Astrocyte of the hippocampus (primary cell): ENCODE measurements at places on chromosomes 3 and 15.

DNA sequence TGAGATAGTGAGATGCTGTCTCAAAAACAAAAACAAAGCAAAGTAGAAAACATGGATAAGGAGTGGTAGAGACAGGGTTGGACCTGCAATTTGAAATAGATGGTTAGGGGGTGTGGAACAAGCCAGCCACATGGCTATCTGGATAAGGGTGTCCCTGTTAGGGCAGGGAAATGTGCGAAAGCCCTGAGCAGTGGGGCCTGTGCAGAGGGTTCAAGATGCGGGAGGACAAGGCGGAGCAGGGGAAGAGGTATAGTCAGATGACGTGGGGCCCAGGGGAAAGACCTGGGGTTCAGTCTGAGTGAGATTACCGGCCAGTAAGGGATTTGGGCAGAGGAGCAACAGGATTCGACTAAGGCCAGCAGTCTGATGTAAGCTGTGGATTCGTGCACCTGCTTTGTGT, 18.4 kb upstream of the NR2E3 start:
- DNase-seq: no peak

DNA sequence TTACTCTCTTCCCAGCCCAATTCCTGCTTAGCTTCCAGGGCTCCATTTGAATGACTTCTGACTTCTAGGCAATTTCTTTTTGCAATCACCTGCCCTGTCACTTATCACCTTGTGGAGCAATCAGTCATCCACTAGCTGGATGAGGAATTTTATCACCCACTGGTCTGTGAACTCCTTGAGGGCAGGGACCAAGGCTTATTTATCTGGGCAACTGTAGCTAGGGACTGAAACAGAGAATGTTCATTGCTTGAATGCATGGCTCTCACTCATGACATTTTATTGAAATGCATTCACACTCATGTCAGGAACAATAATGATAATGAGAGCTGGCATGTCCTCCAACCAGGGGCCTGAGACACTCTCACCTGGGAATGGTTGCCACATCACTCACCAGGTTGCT, 15.5 kb downstream of the TNFAIP8L3 start:
- DNase-seq: no peak

DNA sequence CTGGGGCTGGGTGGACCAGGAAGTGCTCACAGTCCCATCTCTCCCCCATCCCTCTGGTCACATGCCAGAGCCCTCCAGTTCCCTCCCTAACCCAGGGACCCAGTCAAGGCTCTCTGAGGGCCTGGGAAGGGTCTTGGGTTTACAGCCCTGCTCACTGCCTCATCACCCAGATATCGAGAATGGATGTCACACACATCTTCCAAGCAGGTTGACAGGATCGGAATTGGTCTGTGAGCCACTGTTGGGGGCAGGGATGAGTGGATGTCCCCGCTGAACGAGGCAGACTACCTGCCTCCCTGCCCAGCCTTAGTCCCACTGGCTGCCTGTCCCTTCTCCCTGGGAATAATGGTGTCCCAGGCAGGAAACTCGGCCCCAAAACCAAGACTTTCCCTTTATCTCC, 20.0 kb upstream of the GOLGA6C start:
- no peak for DNase-seq

DNA sequence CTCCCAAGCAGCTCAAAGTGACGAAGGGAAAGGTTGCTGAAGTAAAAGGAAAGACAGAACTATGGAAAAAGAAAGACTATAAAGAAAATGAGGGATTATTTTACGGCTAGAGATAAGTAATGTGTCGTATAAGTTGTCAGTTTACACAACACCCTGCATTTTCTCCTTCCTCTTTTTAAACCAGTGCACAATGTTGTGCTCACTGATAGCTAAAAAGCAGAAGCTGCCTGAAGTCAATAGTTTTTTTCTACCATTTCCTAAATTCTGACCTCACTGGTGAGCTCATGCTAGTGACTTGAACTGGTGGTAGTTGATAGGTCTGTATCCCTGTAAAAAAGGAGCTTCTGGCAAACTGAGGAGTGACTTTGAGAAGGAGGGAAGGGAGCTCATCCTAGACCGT, 368.6 kb upstream of the GBE1 start:
- no peak for DNase-seq

- DNase-seq: no peak
These were observed 701.3 kb downstream of the EPHA3 start for GRCh38 chr3:89808680-89809197.

- DNase-seq: no peak
These were observed 66.9 kb upstream of the CSPG5 start for GRCh38 chr3:47645551-47645950.

DNA sequence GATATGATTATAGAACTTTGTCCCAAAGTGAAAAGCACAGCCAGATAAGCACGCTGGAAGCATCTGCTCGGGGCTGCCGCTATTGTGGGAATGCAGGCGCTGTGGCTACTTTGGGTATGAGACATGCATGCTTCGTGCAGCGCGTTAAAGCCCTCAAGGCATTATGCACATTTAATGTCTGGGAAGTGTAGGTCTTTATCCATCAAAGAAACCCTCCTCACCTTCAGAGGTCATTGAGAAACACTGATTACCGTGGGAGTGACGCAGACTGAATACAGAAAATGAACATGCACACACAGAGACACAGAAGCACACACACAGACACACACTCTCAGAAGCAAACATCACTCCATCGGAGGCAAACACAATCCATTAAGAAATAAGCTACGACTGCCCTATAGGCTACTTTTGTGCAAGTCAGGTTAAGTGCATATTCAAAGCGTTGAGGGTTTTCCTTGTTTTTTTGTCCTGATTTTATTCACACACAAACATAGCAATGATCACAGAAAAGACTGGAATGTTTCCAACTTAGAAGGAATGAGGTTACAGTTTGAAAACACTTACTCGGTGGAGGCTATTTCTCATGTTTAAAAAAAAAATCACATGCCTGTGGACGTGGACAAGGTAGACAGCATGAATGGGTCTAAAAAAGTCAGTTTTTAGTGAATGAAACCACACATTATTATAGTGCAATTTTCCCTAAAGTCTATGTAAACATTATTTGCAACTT, 68.5 kb downstream of the PLCH1 start:
- peak; percentile 77 for DNase-seq

GRCh38 chr3:194367992-194368841, 1.3 kb downstream of the LRRC15 start:
- DNase-seq: peak; percentile 39

DNA sequence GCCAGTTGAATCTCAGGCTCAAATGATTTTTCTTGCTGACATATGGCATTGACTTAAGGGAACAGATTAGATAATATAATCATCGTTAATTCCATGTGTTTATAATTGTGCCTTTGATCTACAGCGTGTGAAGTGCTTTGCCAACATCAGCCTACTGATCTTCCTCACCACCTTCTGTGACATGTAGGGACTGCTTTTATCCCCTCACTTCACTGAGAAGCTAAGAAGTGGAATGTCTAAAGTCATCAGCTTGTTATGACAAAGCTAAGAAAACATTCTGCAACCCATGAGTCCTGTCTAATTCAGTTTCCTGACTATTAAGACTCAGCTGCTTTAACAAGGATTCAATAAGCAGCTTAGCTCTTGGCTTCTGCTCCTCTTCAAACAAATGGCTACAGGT, 106.0 kb downstream of the MYH15 start:
- no peak for DNase-seq

- peak; percentile 82 for DNase-seq
These were observed 151.6 kb downstream of the TMCO5A start for GRCh38 chr15:38085931-38086568.

- no peak for DNase-seq
These were observed 428.7 kb upstream of the EPHA3 start for GRCh38 chr3:88678747-88679146.

DNA sequence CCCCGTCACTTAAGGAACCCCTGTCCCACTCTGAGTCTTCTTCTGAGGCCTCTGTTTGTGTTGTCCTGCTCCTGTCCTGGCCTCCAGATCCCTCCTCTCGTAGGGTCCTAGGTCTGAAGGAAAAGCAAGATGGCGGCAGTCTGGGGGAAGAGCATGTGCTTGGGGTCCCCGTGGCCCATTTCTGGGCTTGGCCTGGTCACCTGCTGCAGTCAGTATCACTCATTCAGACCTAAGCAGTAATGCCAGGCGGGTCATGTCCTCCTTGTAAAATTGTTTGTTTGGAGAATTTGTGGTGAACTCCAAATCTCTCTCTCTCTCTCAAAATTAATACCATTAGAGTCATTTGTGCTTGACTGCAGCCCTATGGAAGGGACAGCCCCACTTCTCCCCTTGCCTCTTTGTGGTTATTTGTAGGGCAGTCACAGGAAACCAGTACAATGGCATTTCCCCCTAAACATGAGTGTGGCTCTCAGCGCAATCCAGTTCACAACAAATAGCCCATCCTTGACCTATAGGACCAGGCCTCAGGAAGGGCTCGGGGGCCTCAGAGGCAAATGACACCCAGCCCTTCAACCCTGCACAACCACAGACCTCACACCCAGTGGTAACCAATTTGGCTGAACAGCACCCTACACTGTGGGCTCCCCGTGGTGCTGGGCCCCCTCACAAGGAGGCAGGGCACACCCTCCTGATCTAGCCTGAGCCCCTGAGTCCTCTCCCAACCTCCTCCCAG, 173.5 kb downstream of the OR4M2 start:
- DNase-seq: no peak

DNA sequence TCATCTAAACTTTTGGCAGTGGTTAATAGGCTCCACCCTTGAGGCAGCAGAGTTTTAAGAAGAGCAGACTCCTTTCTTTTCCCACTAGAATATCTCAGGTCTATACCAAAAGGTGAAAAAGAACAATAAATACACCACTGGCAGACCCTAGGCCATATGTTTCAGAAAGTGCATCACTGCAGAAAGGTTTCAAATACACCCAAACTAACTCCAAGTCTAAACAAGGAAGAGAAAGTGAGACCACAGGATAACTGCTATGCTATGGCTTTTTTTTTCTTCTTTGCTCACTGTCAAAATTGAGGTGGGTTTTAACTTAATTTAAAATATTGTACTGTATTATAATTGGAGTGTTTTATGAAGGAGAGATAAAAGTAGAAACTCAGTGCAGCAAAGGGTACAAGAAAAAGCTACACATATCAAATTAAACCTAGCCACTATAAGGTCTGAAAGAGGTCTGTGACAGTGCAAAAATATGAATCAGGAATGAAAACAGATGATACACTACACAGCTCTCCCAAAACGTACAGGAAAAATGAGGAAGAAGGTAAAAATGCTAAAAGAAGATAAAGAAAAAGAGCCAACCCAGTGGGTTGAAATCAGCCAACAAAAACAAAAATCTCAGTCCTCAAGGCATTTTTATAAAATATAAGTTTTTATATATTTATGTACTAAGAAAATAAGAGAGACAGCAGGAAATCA, 8.4 kb downstream of the SNX4 start:
- DNase-seq: no peak

DNA sequence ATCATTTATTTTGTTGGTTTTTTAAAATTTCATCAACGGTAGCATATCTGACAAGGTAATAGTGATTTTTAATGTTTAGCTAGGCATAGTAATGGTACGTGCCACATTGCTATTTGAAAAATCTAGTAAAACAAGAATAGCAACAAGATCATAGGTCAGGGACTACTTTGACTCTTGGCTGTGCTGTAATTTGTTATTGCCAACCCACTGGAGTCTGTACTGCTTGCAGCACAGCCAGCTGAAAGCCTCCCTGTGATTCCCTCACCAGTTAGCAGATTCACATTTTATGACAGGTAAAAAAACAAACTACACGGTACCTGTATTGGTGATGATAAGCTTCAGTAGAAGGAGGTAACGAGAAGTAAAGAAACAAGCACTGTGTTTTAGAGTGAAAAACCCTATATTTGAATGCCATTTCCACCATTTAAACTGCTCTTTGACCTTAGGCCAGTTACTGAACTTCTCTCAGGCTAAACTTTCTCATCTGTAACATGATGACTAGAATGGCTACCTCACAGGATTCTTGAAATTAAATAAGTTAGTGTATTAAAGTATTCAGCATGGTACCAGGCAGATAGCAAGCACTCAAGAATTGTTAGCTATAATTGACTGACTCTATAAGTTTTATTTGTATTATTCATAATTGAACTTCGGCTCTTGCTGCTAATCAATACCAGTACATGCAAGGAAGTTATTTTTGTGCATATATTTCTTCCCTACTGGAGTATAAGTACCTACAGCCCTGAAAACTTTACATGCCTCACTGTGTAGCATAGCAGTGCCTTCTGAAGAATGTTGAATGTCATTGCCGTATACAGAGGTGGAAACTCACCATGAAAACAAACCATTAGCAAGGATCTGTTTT, 16.1 kb downstream of the FILIP1L start:
- DNase-seq: no peak

DNA sequence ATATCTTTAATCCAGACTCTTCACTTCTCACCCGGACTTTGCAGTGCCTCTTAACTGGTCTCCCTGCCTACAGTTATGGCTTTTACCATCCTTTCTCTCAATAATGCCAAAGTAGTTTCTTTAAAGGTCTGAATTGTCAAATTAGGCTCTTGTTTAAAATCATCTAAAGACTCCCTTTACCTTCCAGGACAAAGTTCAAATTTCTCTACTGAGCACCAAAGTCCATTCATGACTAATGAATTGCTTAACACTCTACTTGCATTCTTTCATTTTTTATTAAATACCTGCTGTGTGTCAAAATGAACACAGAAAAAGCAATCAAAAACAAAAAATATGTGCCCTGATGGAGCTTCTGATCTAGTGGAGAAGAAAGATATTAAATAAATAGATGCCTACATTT, 472.4 kb upstream of the UBE2E2 start:
- no peak for DNase-seq

GRCh38 chr3:128835096-128835495, 44.3 kb upstream of the ACAD9 start:
- no peak for DNase-seq

- DNase-seq: no peak
These were observed 217.3 kb downstream of the TBC1D2B start for GRCh38 chr15:77860071-77860691.

GRCh38 chr3:14047841-14048240, 76.8 kb downstream of the CHCHD4 start:
- DNase-seq: no peak

DNA sequence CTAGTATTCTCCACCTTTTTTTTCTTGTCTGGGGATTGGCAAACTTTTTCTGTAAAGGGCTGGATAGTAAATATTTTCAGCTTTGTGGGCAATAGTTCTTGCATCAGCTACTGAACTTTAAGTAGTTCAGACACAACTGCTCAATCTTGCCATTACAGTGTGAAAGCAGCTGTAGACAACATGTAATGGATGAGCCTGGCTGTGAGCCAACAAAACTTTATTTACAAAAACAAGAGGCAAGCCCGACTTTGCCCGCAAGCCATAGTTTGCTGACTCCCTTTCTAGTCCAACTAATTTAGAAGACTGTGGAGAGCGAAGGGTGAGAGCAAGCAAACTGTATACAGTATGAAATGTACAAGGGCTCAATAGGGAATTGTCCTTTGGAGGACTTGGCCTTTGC, 6.2 kb downstream of the FRMD4B start:
- no peak for DNase-seq

GRCh38 chr3:90035643-90036042, 928.2 kb downstream of the EPHA3 start:
- no peak for DNase-seq

DNA sequence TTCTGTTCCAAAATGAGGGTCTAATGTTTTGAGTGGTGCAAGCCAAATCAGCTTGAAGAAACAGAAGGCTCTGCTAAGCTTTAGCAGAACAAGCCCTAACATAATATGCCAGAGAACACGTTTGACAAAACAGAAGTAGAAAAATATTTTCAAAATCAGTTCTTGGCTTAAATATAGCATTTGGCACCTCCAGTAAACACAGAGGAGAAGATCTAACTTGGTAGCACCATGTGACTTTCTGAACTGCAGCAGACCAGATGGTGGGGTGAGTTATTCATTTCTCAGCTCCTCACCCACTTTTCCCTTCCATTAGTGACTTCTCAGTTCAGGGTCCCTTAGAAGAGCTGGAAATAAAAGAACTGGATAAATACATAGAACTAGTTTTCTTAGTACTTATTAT, 395.8 kb downstream of the MAGI1 start:
- no peak for DNase-seq
